ENCODE measurements at places on chromosomes 13 and 19.

DNA sequence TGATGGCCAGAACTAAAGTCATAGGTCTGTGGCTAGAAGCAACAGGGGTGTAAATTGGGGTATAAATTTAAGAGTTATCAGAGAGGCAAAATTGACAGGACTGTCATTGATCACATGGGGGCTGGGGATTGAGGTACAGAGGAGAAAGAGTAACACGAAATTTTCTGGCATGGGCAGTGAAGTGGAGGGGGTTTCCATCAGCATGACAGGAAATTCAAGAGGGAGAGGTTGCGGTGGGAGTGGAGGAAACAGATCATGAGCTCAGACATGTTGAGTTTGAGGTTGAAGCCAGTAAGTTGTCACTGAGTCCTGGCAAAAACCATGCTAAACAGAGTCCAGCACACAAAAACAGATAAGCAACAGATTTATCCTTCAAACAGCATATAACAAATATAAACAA, 192.1 kb upstream of the TSC22D1 start:
- ATAC-seq: no peak

DNA sequence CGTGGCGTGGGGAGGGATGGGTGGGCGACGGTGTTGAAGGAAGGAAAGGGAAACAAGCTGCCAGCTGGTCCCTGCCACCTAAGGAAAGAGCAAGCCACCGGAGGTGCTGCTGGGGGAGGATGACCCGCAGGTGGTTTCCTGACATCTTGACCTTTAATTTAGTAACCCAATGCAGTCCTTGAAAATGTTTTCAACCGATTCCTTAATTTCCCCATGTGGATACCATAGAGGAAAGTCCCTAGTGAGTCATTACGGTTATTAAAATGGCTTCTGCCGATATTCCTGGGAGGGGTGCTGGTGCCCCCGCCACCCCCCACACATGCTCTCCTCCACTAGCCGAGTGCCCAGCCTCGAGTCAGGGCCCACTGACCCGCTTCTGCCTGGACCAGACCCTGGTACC, 6.3 kb upstream of the ANKRD10 start:
- ATAC-seq: no peak

DNA sequence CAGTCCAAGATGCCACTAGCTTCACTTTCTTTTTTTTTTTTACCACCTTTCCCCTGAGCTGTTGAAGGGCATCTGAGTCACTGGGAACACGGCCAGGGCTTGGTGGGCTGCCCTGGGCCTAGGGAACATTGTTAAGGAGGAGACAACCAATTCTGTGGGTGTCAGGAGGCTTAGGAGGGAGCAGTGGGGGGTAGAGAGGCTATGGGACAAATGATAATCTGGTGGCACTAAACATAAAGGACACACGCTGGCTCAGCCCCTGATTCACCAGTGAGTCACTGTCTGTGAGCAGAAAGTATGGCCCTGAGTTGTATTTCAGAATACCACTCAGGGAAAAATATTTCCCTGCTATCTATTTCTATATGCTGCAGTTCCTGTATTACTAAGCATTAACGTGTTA, 207.8 kb downstream of the DCLK1 start:
- ATAC-seq: no peak

DNA sequence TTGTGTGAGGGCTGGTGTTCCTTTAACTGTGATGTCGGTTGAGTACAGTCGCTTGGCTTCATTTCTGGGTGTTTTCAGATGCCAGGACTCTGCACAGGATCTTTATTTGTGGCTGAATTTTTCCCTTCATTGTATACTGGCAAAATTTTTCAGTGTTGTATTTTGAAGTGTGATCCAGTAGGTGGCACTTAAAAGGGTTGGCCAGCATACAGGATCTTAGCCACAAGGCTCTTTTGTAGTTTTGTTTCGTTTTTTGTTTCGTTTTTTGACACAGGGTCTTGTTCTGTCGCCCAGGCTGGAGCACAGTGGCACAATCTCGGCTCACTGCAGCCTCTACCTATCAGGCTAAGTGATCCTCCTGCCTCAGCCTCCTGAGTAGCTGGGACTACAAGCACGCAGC, 8.7 kb downstream of the FCAR start:
- no peak for ATAC-seq

DNA sequence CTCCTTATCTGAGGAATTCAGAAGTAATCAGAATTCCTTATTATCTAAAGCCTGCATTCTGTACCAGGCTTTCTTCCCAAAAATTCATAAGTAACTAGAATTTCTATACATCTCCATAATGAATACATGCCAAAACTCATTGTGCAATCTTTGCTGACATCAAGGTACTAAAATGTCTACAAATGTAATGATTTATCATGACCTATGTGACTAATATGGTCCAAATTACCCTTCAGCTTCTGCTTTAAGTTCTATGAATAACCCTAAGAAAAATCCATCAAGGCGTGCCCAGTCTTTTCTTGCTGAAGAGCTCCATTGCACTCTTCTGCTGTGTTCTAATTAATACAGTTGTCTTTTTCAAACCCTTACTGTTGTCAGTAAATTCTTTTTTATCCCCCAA, 58.5 kb upstream of the SLITRK1 start:
- ATAC-seq: no peak

GRCh38 chr13:79853251-79853650, 372.3 kb downstream of the NDFIP2 start:
- ATAC-seq: no peak

- ATAC-seq: no peak
These were observed 89.3 kb downstream of the NUFIP1 start for GRCh38 chr13:44899967-44900366.

- ATAC-seq: no peak
These were observed 7.8 kb upstream of the OPA3 start for GRCh38 chr19:45592366-45592765.

GRCh38 chr19:39595950-39596349, 6.4 kb upstream of the LGALS13 start:
- no peak for ATAC-seq

GRCh38 chr19:913080-913748, at the start of gene R3HDM4:
TSS of gene R3HDM4 (minus strand) at chr19:913219. CDS start at chr19:913157, 62 bp downstream.
- peak; percentile 93 for ATAC-seq

DNA sequence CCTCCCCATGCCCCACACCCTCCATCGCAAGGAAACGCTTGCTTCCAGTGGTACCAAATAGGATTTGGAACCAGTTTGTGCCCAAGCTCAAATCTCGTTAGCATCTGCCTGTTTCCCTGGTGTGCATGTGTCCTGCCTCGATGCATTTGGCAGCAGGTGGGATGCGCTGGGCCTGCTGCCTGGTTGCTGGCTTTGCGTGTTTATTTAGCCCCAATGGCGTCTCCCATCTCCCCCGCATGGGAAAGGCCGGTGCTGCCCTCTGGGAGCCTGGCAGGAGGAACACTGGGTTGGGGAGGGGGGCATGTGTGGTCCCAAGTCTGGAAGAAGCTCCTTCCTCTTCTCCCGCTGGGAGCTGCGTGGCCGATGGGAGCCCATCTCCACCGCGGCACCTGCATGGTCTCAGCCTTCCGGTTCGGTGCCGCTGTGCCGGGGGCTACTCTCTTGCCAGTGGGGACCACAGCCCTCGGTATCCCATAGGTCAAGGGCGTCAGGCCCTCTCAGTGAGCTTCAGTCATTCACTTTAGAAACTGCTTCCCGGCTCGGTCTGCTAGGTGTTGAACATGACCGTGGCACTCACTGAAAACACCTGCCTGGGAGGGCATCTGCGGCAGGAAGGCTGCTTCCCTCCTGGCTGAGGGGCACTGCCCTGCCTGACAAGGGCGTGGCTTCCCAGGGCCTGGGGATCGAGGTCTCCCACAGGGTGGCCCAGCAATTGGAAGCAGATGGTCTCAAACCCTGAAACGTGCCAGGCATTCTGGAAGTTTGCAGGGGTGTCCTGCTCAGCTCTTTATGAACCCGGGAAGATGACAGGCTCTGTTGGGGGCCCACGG, 11.8 kb upstream of the F7 start:
- ATAC-seq: no peak

All from gastroesophageal sphincter (tissue), 4 donors.